ENCODE measurements at places on chromosomes 13 and 19. TPM values are rescaled to one million over a fixed set of nuclear protein-coding genes. Genes with fewer than 3 reads are reported as not detected.

DNA sequence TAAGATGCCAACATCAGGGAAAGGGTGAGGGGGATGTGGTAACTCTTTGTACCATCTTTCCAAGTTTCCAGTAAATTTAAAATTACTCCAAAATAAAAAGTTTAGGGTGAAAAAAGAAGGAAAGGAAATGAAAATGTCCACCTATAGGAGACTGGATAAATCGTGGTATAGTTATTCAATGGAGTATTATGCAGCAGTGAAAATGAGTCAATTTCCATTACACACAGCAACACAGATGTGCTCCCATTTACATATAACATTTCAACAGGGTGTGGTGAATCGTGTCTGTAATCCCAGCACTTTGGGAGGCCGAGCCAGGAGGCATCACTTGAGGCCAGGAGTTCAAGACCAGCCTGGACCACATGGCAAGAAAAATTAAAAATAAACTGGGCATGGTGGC, 7.4 kb upstream of the ZNF541 start:
- no peak for DNase-seq
- H3K27me3 ChIP-seq, result peaks cover 3% of the 10 kb centered on the region
- no peak overlapping the region for H3K4me3 ChIP-seq
- H3K36me3 ChIP-seq, result no peaks in the 10 kb centered on the region
- peaks cover 29% of the 10 kb centered on the region for H3K4me1 ChIP-seq

DNA sequence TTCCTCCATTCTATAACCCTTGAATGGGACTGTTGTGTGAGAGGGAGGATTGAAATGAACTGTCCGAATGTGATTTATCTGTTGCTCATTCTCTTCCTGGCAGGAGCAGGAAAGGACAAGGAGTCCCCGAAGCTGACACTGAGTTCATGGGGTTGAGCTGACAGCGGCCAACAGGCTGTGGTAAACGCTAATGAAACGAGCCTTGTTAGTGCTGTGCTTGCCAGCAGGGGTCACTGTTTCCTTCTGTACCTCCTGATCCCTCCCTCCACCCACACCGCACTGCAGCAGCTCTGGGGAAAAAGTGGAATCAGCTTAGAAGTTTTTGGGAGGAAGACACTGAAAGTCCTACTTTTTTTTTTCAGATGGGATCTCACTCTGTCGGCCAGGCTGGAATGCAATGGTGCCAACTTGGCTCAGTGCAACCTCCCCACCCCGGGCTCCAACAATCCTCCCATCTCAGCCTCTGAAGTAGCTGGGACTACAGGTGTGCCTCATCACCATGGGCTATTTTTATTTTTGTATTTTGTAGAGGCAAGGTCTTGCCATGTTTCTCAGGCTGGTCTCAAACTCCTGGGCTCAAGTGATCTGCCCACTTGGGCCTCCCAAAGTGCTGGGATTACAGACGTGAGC, 6.7 kb upstream of the ZNF761 start:
- DNase-seq, result peak; percentile 46
- H3K27ac ChIP-seq, result no peak overlapping the region
- no peak overlapping the region for H3K4me3 ChIP-seq

GRCh38 chr13:97715763-97716162, 237.7 kb upstream of the IPO5 start:
- no peaks in the 10 kb centered on the region for H3K36me3 ChIP-seq
- H3K4me1 ChIP-seq, result no peaks in the 10 kb centered on the region
- H3K27ac ChIP-seq, result no peak overlapping the region
- H3K27me3 ChIP-seq, result no peaks in the 10 kb centered on the region
- no peak for DNase-seq
- no peak overlapping the region for H3K4me3 ChIP-seq

GRCh38 chr19:1396768-1397679, 4.3 kb downstream of the GAMT start:
- no peak overlapping the region for H3K4me3 ChIP-seq
- H3K27ac ChIP-seq, result no peak overlapping the region
- DNase-seq, result no peak
- H3K4me1 ChIP-seq, result no peaks in the 10 kb centered on the region
- no peaks in the 10 kb centered on the region for H3K27me3 ChIP-seq

GRCh38 chr19:49151267-49152118, 3.7 kb downstream of the HRC start:
- H3K27me3 ChIP-seq, result peaks cover 69% of the 10 kb centered on the region
- H3K4me3 ChIP-seq, result peak overlapping the region; percentile 75

DNA sequence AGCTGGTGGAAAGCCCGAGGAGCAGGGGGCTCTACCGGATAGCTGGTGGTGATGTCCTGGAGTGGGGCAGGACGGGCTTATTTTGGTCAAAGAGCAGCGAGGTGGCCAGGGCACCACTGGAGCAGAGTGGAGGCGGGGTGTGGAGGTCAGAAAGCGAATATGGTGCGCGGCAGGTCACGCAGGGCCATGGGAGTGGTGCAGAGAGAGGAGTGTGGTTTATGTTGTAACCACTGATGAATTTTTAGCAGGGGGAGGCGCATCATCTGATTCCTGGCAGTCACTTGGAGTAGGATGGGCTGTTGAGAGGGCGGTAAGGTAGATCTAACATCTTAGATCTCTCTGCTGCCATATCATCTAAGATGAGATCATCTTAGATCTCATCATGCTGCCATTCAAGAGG, 1.4 kb upstream of the ZNF414 start:
- H3K4me3 ChIP-seq, result peak overlapping the region; percentile 93
- DNase-seq, result peak; percentile 69
- H3K27ac ChIP-seq, result peak overlapping the region; percentile 98
- peaks cover 12% of the 10 kb centered on the region for H3K36me3 ChIP-seq
- H3K4me1 ChIP-seq, result peaks cover 52% of the 10 kb centered on the region
- no peaks in the 10 kb centered on the region for H3K27me3 ChIP-seq

RETN gene
- not detected for total RNA-seq

GRCh38 chr13:112220296-112220875, 153.4 kb downstream of the SOX1 start:
- H3K4me1 ChIP-seq, result no peaks in the 10 kb centered on the region
- DNase-seq, result no peak
- no peak overlapping the region for H3K4me3 ChIP-seq

DNA sequence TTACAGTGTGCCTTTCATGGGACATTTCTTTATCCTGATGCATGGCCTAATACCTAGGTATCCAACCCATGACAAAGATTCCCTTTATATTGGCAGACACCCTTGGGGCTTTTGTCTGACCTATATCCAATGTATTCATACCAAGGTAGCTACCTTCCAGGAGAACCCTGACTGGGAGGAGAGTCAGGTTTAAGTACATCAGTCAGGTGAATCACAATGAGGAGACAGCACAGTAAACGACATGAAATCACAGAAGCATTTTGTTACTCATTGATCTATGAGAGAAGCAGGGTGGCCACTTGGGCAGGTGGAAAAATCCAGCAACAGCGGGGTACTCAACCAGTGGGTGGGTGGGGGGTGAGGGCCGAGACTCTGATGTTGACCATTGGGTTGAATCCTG, 527.4 kb upstream of the ATXN8OS start:
- H3K27me3 ChIP-seq, result no peaks in the 10 kb centered on the region
- H3K4me1 ChIP-seq, result no peaks in the 10 kb centered on the region
- no peak overlapping the region for H3K27ac ChIP-seq
- H3K36me3 ChIP-seq, result no peaks in the 10 kb centered on the region

SELENOV gene
- total RNA-seq, result not detected

FGF9 gene
- total RNA-seq, result 0.47 TPM

TMEM59L gene
- 0.17 TPM for total RNA-seq

DNA sequence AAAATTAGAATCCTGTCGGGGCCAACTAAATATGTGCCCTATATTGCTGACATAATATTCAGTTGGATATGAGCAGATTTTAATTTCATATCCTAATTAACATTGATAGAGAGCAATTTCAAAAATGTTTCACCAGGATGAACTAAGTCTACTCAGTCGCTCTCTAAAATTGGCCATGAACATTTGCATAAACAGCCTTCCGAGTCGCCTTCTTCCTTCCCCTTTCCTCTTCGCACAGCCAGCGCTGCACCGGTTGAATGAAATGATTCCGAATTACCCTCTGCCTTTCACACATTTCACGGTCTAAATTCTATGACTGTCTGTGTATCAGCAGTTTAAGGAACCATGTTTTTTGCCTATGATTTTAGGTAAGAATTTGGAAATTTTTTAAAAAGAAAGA, 413.7 kb downstream of the LIG4 start:
- H3K36me3 ChIP-seq, result no peaks in the 10 kb centered on the region
- no peak for DNase-seq
- no peaks in the 10 kb centered on the region for H3K27me3 ChIP-seq
- no peak overlapping the region for H3K4me3 ChIP-seq
- H3K27ac ChIP-seq, result no peak overlapping the region
- no peaks in the 10 kb centered on the region for H3K4me1 ChIP-seq

DNA sequence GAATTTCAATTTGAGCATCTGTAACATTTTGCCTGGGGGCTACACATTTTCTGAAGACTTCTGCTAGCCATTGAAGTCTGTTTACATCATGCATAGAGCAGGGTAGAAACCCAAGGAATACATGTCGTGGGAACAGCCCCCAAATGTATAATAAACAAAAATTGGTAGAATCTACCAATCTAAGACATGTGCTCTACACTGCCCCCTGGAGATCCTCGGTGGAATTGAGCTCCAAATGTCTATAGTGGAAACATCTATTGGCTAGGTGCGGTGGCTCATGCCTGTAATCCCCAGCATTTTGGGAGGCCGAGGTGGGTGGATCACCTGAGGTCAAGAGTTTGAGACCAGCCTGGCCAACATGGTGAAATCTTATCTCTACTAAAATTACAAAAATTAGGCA, 57.3 kb downstream of the MBD3L2B start:
- H3K27me3 ChIP-seq, result peaks cover 6% of the 10 kb centered on the region
- no peak overlapping the region for H3K27ac ChIP-seq
- no peak overlapping the region for H3K4me3 ChIP-seq

DNA sequence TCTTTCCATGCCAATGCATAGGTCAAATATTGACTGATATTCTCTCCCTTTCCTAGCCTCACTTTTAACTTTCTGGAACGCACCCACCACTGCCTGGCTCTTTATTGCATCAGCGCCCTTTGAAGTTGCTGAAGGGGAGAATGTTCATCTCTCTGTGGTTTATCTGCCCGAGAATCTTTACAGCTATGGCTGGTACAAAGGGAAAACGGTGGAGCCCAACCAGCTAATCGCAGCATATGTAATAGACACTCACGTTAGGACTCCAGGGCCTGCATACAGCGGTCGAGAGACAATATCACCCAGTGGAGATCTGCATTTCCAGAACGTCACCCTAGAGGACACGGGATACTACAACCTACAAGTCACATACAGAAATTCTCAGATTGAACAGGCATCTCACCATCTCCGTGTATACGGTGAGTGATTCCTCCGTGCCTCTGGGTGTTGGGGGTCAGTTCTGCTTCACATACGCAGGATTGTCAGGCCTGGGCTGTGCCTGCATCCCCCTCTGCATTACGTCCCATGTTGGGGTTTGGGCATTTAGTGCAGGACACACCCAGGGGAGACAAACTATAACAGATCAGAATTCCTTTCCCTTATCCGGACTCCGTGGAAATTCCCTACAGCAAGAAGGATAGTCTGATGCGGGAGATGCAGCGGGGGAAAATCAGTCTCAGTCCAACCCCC, 1.3 kb downstream of the CEACAM21 start:
- H3K27me3 ChIP-seq, result no peaks in the 10 kb centered on the region
- peak overlapping the region; percentile 6 for H3K27ac ChIP-seq
- no peak overlapping the region for H3K4me3 ChIP-seq
- peaks cover 48% of the 10 kb centered on the region for H3K36me3 ChIP-seq
- peaks cover 29% of the 10 kb centered on the region for H3K4me1 ChIP-seq
- DNase-seq, result no peak

GRCh38 chr13:24215732-24216131, 55.2 kb downstream of the SPATA13 start:
- no peak overlapping the region for H3K4me3 ChIP-seq
- DNase-seq, result no peak
- no peaks in the 10 kb centered on the region for H3K36me3 ChIP-seq

TMEM238 gene
- total RNA-seq, result 9.7 TPM

DNA sequence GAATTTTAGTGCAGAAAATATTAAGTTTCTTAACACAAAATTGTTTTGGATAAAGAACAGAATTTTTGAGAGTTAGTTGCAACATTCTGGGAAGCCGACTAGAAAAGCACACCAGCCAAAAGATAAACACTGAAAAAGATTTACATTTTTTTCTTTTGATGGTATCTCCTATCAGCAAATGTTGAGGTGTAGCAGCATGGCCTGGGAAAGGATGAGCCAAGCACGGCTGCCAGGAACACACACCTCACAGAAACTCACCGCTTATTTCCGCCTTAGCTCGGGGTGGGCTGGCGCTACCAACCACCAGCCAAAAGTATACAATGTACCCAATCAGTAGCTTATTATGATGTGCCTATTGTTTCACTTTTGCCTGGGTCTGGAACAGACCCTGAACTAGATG, 134.7 kb downstream of the MIPEP start:
- peaks cover 29% of the 10 kb centered on the region for H3K4me1 ChIP-seq
- H3K4me3 ChIP-seq, result no peak overlapping the region
- peaks cover 2% of the 10 kb centered on the region for H3K36me3 ChIP-seq
- DNase-seq, result no peak
- H3K27me3 ChIP-seq, result peaks cover 4% of the 10 kb centered on the region

KANK3 gene
- 1.4 TPM for total RNA-seq

GRCh38 chr19:39796000-39796498, 17.4 kb downstream of the LEUTX start:
- H3K4me1 ChIP-seq, result peaks cover 5% of the 10 kb centered on the region
- peaks cover 6% of the 10 kb centered on the region for H3K27me3 ChIP-seq
- H3K36me3 ChIP-seq, result no peaks in the 10 kb centered on the region
- no peak overlapping the region for H3K4me3 ChIP-seq
- no peak for DNase-seq

DNA sequence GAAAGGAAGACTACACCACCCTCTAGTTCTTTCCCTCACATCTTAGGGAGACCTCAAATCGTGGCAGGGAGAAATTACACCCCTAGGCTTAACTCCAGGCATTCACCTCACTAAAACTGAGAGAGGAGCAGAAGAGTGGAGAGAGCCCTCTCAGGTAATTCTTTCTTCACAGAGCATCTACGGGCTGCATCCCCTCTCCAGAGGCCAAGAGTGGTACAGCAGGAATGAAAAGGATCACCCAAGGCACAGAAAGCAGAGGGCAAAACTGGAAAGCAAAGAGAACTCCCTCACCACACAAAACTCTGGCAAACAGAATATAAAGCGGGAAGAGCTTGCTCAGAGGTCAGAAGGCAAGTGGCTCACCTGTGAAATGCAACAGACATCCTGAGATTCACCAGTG, 661.2 kb downstream of the TBC1D4 start:
- no peaks in the 10 kb centered on the region for H3K4me1 ChIP-seq
- H3K4me3 ChIP-seq, result no peak overlapping the region
- H3K27ac ChIP-seq, result no peak overlapping the region
- H3K36me3 ChIP-seq, result no peaks in the 10 kb centered on the region
- no peak for DNase-seq

CHST8 gene
- not detected for total RNA-seq

COL4A2 gene
- 0.10 TPM for total RNA-seq

- peaks cover 15% of the 10 kb centered on the region for H3K4me1 ChIP-seq
- no peak for DNase-seq
- no peak overlapping the region for H3K27ac ChIP-seq
- H3K27me3 ChIP-seq, result no peaks in the 10 kb centered on the region
Observed at GRCh38 chr19:934865-935479, 9.1 kb downstream of the ARID3A start.
